ENCODE measurements at places on chromosomes 3 and 15. TPM values are rescaled to one million over a fixed set of nuclear protein-coding genes. Genes with fewer than 3 reads are reported as not detected.

The AHSG gene
- total RNA-seq: not detected

DNA sequence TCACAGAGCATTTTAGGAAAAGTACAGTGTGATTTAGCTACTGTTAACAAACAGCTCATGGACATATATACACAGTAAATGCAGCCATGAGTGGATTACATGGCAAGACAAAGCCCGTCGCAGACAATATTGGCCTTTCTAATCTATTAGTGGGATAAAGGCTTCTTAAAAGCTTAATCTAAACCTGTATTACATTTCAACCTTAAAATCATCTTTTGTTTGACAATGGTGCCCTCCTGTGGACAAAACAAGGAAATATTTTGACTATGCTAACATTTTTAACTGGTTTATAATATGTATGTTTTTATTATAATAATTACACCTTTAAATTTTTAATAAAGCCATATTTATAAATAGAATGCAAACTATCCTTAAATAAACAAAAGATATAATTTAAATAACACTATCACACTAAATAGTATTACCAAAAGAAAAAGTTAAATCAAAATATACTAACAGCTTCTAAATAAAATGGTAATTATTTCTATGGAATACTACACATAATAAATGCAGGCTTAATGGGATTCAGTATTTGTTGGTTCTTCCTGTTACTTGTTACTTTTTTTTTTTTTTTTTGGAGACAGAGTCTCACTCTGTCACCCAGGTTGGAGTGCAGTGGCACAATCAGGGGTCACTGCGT lies 38.6 kb downstream of the TAFA4 start:
- no peak for DNase-seq

The CAPN3 gene
- 66.0 TPM for total RNA-seq

- no peak for DNase-seq
Observed at GRCh38 chr3:44396200-44397171, 57.9 kb downstream of the TCAIM start.

The PXK gene
- total RNA-seq: 31.2 TPM

The SECISBP2L gene
- 65.8 TPM for total RNA-seq

DNA sequence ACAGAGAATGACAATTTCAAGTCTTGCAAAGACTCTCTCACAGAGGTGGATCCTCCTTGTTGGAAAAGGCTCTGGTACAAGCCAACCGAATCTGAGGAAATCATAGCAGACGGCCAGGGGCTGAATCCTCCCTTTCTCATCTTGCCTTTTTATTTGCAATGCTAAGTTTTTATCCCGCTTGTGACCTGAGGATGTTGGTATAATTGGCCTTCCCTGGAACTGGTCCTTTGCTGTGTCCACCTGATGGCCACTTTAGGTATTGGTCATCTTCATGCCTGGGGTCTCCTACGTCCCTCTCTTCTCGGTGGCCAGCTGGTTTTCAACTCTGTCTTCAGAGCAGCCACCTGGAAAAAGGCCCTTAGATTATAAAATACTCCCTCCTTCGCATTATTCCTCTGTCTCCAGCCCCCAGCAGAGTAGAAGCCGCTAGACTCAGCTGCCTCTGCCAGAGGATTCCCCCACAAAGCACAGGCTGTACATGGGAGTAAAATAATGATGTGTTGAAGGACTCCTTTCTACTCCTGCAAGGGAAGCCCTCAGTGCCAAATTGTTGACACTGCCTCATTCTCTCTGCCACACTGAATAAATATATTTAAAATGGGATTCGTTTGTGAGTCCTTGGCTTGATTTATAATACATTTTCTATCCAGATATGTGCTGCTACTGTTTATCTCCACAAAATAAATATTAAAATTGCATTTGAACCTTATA lies 208.9 kb upstream of the CFAP20DC start:
- DNase-seq: no peak

DNA sequence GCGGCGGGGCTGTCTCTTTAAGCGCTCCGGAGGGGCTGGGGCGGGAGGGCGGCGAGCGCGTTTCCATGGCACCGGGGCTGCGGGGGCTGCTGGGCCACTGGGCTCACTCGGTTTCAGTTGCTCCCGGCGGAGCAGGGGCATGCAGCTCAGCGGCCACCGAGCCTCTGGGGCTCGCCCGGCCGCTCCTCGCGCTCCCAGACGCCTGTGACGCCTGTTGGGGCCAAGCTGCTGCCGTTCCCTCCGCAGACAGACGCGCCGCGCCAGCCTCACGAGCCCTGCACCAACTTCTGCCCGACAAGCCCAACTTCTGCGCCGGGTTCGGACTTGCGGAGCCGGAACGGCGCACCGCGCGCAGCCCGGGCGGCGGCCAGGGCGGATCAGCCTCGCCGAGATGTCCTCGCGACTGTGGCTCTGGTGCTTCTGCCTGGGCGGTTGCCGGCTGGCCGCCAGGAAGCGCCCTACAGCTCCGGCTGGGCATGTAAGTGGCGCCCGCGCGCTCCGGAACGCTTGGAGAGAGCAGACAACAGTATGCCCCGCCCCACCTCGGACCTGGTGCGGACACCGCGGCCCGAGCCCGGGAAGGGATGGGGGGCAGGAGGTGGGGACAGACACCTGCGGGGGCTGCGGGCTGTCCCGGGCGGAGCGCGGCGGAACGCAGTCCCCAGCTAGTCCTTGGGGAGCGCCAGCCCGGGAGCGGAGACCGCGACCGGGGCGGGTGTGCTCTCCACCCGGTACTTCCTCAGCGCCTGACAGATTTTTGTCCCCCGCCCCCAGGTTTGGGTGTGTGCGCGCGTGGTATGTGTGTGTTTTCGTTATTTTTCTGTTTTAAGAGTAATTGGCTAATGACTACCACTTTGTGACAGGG lies 154.1 kb upstream of the GOLIM4 start:
- peak; percentile 52 for DNase-seq

The P2RY13 gene
- total RNA-seq: 3.0 TPM

The CMTM8 gene
- total RNA-seq: 2.8 TPM

The ZNF860 gene
- total RNA-seq: 0.89 TPM

DNA sequence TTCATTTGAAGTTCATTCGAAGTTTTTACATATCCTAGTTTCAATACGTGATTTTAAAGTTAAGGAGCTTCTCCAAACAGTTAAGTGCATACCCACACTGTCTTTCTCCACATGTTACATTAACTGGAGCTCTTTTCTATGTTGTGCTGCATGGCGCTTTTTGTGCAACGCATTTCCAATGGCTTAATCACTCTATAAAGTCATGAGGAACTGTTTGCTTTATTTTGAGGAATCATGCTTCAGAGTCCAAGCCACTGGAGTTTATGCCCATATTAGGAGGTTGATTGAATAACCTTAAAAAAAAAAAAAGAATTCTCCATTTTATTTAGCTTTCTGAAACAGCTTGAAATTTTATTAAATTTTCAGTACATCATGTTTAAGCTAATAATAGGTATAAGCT lies 109.4 kb upstream of the MBNL1 start:
- DNase-seq: no peak

The DVL3 gene
- 23.9 TPM for total RNA-seq

The CEP70 gene
- 29.7 TPM for total RNA-seq

DNA sequence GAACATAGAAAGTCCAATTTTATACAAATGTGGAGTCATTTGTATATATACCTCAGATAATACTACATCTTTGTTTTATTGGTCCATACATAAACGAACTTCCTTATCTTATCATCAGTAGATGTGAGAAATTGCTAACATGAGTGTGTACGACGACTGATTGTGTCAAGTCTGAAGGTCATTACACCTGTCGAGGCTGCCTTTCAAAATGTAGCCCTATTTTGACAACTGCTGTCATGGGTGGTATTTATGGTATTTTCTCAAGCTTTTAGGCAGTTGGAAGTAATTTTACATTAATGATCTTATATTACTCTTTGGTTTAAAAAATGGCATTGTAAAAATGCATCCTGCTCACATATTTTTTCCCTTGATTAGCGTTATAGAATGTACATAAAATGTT lies 183.7 kb upstream of the DNAJC19 start:
- DNase-seq: no peak

DNA sequence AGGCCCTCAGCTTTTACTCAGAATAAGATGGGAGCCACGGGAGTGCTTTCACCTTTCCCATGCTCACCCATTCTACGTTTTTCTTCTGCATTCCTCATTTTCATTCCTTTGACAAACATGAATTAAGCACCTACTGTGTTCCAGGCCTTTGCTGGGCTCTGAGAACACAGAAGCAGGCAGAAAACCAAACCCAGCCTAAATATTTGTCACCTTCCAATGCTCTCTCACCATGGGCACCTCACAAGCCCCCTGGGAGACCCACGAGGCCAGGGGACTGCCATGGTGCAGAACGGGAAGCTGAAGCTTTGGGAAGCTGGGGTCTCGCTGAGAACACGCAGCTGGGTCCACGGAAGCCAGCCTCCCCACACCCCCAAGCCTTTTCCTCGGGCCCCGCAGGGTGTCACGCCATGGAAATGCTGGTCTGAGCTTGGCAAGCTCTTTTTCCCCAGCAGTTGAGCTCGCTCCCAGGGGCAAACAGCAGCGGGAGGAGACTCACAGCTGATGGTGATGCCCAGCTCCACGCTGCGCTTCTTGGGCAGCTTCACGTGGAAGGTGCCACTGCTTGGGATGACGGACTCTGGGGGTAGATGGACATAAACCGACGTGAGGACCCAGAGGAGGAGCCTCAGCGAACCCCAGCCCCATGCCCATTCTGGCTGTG lies 27.7 kb downstream of the GRIP2 start:
- DNase-seq: no peak

GRCh38 chr15:31586841-31587240 lies 260.2 kb downstream of the KLF13 start:
- no peak for DNase-seq

GRCh38 chr3:126939338-126939718 lies 43.6 kb upstream of the PLXNA1 start:
- no peak for DNase-seq

DNA sequence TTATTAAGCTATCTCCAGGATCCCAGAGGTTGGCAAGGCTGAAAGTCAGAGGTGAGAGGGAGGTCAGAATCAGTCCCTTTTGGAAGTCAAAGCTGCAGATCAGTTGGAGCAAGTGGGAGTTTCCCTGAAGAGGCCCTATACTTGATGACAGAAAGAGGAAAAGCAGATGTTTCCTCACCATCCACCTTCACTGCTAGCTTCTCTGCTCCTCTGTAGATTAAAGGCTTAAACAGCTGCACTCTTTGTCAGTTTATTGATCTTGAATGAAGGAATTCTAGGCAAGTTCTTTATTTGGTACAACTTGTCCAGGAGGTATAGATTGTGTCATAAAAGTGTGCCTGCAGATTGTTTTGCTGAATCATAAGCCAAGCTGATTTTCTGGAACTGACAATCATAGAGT lies 408.2 kb upstream of the TGFBR2 start:
- DNase-seq: peak; percentile 10

DNA sequence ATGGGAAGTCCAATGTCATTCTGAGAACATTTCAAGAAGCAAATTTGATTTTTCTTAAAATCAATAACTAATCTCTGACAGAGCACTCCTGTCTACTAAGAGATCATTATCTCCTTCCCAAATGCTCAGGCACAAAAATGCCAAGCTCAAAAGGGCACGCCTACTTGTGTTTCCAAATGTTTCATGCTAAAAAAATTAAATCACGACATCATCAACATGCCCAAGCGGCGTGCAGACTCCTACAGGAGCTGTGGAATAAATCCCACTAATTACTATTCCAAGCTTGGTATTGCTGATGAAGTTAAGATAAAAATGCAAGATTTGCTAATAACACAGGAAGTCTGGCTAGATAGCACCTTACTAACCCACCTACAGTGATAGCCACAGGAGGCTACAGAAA lies 140.8 kb downstream of the OSBPL10 start:
- DNase-seq: no peak

The RSRC1 gene
- 54.2 TPM for total RNA-seq

The MB21D2 gene
- total RNA-seq: 14.4 TPM

DNA sequence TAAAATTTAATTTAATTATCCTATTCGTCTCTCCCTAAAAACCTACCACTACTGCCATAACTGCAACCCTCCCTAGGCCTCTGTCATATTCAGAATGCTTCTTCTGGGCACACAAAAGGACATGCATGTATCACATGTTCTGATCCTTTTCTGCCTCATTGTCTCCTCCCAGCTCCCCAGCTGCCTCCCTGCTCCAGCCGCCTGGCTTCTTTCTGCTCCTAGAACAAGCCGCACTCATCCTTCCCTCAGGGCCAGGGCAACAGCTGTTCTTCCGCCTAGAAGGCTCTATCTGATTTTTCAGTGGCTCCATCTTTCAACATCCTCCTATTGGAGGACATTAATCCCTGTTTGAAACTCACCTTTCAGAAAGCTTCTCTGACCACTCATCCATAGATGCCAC lies 38.6 kb downstream of the TMED3 start:
- no peak for DNase-seq

The GOLGA6L4 gene
- total RNA-seq: 2.9 TPM

The CILP gene
- 24.4 TPM for total RNA-seq

DNA sequence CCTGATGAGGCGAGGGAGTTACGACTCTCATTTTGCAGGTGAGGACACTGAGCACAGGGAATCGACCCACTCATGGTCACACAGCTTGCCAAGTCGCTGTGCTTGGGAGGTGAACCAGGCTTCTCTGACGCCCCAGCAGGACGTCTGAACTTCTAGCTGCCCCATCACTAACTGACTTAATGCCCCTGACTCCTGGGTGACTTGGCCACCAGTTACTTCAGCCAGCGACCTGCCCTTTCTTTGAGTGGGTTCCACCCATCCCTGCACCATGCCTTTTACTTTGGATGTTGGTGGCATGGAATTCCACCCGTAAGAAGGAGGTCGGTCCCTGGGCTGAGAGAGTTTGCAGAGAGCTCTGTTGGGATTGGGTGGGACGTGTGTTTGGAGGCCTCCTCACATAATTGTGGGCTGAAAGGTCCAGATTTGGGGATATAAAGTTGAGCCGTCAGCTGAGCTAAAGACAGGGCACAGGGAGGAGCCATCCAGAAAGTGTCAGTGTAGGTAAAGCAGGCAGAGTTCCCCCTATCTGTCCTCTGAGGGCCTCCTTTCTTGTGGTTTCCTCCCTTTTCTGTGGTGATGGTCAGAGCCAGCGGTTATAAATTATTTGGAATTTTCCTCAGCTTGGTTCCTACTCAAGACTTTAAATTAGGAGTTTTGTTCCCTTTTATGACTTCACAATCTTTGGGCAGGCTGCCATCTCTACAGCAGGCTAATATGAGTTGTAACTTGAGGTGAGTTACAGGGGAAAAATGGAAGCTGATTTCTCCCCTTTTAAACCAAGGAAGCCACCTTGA lies 55.0 kb downstream of the FLNB start:
- DNase-seq: peak; percentile 60

- peak; percentile 35 for DNase-seq
Observed at GRCh38 chr3:81492040-81492439, 269.4 kb downstream of the GBE1 start.

- no peak for DNase-seq
Observed at GRCh38 chr15:91127236-91127955, 27.3 kb downstream of the SV2B start.

DNA sequence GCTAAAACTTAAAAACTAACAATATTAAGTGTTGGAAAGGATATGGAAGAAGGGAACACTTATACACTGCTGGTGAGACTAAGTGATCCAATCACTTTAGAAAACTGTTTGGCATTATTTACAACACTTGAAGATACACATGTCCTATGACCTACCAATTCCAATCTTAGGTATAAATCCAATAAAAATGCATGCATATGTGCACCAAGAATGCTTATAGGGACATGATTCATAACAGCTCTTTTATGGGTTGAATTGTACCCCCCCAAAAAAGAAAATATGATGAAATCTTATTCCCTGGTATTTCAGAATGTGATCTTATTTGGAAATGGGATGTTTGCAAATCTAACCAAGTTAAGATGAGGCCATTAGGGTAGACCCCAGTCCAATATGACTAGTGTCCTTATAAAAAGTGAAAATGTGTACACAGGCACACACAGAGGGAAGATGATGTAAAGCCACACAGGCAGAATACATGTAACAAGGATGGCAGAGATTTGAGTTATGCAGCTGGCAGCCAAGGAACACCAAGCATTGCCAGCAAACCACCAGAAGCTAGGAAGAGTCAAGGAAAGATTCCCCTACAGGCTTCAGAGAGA lies 15.3 kb downstream of the CCR8 start:
- DNase-seq: no peak
